NCI-H187 (cell line): ENCODE measurements at places on chromosomes 5 and 9.

DNA sequence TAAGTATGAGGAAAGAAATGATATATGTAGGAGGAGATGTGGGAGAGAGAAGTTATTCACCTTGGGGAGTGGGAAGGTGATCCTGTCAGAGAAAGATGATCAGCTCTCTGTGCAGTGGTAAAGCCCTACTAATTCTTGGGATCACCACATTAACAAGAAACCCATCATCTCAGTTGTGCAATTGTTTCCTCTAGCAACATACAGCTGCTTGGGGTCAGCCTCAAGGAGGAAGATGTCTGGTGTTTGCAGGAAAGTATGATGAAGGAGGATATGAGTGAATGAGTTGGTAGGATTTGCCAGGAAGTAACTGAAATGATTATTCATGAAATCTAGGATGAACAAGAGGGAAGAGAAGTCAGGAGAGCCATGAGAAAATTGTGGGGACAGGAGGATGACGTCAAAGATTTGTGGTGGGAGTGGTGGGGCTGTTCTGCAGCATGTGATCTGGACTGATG, 50.1 kb downstream of the TNFSF8 start:
- DNase-seq = no peak

DNA sequence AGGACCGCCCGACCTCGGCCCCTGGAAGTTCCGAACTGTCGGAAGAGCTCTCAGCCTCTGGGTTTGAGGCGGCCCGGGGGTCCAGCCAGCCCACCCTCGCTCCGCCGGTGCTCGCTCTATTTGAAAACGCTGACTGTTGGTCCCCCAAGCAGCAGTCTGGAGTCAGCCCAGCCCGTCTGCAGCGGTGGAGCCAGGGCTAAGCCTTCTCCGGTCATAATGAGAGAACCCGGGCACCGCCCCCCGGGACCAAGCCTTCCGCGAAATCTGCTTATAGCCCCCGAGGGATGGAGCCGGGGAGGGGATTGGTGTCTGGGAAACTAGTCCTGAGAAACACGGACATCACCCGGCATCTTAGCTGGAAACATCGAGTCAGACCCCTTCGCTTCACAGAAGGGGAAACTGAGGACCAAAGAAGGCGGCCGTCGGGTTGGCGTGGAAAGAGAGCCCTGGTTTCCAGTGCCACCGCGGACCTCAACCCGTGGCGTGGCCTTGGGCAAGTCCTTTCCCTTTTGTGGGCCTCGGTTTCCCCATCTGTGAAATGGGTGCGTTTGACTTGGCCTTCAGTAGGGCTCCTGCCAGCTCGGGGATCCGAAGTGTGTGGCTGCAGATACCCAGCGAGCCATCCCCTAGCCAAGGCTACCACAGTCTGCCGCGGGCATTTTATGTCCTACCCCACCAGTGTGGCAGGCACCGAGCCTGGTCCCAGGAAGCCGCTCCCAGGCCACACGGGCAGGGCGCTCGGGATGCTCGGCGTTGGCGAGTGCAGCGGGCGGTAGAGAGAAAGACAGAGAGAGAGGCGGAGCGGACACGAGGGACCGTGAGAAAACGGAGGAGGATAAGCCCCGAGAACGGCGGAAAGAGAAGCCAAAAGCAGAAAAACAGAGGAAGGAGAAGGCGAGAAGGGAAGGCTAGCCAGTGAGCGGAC, 857 bp downstream of the ADAM19 start:
- DNase-seq = no peak

GRCh38 chr5:160565376-160565775, 143.7 kb downstream of the PTTG1 start:
- DNase-seq = no peak

DNA sequence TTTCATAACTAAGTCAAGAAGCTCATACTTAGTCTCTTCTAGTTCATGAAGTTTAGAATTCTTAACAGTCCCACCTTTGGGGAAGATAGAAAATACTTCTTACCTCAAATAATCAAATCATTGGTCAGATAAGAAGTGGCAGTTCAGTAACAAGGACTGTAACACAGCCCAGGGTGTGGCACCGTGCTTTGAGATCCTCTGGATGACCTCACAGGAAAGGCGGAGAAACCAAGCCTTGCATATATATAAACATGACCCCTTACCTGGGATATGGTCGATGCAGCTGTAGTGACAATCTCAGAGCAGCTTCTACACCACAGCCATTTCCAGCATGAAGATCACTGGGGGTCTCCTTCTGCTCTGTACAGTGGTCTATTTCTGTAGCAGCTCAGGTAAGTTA, at the start of gene SPINK7:
TSS of gene SPINK7 (plus strand) at position 271 of the 400 bp plus-strand sequence. CDS start at position 332, 61 bp downstream.
- no peak for DNase-seq

DNA sequence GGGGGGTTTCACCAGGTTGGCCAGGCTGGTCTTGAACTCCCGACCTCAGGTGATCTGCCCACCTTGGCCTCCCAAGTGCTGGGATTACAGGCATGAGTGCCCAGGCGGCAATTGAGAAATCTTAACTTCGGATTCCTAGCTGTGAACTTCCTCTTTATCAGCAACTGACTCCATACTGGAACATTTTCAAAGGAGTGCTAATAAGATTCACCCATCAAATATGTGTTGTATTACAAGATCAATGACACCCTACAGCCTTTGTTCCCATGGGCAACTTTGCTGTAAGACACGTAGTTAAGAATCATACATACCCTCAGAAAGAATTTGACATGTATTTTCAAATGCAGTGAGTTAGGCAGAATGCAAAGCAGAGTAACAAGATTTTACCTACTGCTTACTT, 23.1 kb upstream of the ACOT12 start:
- no peak for DNase-seq

DNA sequence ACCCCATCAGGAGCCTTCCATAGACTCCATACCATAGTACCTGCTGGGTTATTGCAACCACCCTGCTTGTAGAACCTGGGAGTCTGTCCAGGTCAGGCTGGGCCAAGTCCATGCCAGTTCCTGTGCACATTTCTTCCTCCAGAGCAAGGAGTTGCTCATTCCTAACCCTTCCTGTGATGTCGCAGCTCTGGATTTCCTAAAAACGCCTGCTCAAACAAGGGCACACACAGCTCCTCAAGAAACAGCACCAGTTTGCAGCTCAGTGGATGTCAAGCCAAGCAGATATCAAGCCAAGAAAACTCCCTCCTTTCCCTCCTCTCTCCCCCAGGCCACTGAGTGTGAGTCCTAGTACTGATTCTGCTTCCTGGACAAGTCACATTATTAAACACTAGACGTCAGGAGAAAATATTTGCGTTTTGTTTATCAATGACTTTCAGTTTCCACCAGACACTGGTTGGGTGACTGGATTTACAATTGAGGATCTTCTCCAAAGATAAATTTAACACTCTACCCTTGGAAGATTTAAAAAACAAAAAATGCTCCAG, 59.6 kb downstream of the SLC1A1 start:
- no peak for DNase-seq

- no peak for DNase-seq
Observed at GRCh38 chr5:34531751-34532360, 124.3 kb upstream of the RAI14 start.

DNA sequence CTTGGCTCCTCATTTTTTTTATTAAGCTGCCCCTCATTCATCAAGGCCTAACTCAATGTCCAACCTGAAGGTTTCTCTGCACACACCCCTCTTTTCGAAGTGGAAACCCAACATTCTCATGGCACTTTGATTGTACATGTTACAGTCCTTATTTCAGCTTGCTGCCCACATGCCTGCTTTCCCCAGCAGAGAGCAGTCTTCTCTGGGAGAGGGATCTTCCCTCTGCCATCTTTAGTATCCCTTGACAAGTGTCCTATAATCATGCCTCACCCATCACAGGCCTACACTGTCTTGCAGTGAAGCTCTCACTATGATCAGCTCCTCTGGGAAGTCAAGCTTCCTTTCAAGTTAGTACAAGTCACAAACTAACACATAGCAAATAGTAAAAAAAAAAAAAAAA, 175.1 kb downstream of the ACER2 start:
- no peak for DNase-seq

- no peak for DNase-seq
Observed at GRCh38 chr5:38641003-38641402, 84.6 kb upstream of the LIFR start.

DNA sequence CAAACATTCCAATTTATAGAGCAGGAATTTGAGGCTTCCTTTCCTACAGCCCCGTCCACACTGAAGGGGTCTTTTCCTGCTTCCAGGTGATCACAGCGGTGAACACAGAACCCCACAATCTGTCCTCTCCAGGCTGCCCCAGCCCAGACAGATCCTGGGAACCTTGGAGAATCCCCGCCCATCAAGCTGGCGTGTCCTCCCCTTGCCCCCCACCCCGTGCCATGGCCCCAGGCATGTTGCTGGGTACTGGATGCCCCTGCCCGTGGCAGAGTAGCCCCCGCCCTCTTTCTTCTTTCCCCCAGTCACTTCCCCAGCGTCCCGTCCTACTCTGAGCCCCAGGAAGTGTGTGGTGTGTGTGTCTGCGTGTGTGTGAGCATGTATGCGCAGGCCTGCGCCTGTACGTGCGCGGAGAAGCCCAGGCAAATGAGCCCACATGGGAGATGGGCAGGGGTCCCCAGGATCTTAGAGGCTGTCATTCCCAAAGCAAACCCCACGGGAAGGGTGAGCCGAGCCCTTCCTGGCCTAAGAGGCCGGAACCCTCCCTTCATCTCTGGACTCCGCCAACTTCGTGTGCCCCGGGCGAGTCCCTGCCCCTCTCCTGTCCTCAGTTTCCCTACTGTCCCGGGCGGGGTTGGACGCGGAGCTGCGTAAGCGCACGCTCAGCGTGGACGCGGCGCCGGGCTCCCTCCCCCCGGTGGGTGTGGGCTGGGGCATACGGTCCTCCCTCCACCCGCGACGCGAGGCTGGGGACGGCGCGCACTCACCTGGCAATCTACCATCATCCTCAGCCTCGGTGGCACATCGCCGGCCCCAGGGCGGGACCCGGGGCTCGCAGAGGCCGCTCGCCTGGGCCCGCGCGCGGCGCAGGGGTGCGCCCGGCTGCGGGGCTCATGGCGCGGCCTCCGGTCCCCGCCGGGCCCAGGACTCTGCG, 15.2 kb downstream of the GBGT1 start:
- no peak for DNase-seq

- DNase-seq = no peak
Observed at GRCh38 chr5:100644776-100645175, 109.6 kb downstream of the FAM174A start.

GRCh38 chr9:115058175-115058574, 59.8 kb downstream of the TNC start:
- DNase-seq = no peak

DNA sequence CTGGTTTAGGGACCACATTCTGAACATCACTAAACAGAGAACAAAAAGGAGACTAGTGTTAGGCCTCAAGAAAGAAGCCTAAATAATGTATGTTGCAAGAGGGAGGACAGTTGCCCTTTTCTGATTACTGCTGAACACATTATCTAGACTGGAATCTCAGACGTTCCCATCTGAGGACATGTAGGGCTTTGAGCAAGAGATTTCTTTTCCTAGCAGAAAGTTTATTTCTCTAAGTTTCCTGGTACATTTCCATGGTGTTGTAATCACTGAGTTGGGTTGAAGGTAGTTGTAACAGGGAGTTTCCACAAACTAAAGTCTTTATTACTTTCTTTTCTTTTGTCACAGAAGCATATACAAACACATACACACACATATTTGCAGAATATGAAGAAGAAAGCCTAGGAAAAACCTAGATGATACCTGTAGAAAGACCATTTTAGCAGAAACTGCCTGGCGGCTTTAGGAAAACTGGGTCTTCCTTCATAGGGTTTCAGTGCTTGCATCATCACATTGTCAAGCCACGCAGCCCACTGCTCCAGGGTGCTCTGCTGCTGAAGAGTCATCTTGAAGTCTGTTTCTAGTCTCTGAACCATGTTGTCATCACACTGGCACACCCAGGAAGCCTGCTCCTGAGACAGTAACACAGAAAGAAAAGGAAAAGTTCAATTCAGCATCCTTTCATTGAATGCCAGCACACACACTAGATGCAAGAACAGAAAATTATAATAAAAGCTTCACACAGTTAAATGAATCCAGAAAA, 269.1 kb downstream of the RFX3 start:
- no peak for DNase-seq

DNA sequence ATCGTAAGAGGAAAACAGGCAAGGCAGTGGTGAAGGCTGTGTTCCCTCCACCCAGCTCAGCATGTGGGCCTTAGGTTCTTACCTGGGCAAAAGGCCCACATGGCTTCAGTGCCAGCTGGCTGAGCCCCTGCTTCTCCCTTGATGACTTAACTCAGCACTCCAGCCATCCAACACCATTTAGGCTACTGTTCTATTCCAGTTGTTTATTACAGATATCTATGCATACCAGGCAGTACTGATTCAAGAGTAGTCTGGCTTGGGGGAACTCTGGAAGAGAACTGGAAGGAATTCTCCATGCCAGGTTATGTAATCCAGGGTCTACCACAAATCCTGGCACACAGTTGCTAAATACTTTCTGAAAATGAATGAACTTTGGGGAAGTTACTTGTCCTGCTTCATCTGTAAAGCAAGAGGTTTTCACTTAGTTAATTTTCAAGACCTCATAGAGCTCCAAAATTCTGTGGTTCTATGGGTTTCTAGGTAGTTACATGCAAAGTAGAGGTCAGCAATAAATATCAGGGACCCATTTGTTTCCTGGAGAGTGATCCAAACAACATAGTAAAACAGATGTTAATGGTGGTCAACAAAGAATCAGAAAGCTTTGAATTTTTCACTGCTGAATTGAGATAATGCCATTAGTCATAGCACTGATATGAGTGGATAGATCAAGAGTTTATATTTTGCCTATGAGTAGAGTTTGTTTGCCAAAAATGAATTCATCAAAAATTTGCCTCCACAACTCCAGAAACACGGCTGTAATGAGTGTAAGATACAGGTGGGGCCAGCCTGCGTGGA, 88.2 kb upstream of the OSMR start:
- no peak for DNase-seq
